Hematopoietic multipotent progenitor cell treated with erythropoietin and hydrocortisone succinate and interleukin-3 and kit ligand, for 4 days (in vitro differentiated cells): ENCODE measurements at places on chromosomes 2 and 18.

GRCh38 chr2:186059096-186059495 lies 320.5 kb downstream of the FSIP2 start:
- no peak for DNase-seq

- peak; percentile 92 for DNase-seq
Observed at GRCh38 chr2:238263204-238264071, 23.6 kb upstream of the HES6 start.

DNA sequence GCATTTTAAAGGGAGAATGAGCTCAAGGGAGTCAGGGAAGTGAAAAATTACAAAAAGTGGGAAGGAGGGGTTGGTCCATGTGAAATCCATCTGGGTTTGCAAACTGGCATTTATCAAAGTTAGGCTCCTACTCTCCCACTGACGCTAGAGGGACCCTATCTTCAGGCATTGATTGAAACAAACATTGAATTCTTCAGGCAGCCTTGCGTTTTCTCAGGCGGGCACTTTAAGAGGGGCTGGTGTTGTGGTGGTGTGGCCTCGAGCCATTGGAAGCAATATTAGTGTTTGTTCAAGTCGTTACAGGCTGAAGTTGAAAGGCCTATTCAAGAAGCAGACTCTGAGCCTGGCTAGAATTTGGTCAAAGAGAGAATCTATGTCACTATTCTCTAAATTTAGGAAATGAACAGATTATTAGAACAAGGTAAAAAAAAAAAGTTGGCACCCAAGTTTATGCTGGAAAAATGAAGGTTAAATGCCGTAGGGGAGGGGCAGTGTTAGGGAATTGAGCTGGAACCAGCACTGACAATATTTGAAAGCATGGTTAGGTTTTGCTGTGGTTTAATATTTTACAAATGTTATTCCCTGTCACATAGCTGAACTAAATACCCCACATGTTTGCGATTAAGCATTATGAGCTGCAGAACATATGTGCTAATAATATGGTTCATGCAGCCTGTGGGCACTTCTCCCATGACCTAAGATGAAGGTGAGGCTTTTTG lies 36.8 kb downstream of the STON1 start:
- DNase-seq = peak; percentile 18

GRCh38 chr2:152715854-152716428 lies 1.3 kb downstream of the PRPF40A start:
- peak; percentile 90 for DNase-seq

- peak; percentile 85 for DNase-seq
Observed at GRCh38 chr18:741931-742512, 29.6 kb upstream of the ENOSF1 start.

GRCh38 chr2:211306929-211307328 lies 750.5 kb downstream of the CPS1 start:
- DNase-seq = no peak

GRCh38 chr18:4960578-4960977 lies 236.5 kb downstream of the AKAIN1 start:
- no peak for DNase-seq

DNA sequence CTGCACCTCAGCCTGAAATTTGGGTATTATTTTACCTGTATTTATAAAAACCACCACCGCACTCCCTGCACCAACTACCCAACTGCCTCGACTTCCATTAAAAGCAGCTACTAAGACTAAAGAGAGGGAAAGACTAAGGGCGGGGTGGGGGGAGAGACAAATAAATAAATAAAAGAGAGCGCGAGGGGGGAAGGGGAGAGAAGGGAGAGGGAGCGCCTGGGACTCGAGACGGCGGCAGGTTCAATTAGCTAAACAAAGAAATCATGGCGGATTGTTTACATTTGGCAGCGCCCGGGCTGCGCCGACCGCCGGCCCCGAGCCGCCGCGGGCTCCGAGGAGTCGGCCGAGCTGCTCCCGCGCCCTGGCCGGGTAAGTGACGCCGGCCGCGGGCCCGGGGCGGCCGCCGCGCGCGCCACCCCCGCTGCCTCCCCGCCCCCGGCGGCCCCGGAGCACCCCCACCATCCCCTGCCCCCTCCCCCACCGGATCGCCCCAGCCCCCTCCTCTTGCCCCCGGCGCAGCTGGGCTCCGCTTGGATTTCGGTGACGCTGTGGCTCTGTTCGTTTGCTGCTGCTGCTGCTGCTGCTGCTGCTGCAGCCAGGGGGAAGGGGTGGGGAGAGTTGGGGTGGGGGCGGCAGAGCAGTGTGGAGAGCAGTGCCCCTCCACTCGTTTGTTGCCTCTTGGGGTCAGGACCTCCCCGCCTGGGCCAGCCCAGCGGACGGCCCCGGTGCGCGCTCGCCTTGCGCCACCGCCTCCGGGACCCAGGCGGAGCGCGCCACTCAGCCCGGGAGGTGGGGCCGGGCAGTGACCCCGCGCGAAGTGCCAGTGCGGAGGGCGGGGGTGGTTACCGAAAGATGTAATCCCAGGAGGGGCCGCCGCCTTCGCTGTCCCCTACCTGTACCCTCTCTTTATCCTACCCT lies 187.2 kb upstream of the FANCL start:
- DNase-seq = peak; percentile 68

- no peak for DNase-seq
Observed at GRCh38 chr2:204665207-204665606, 119.9 kb downstream of the PARD3B start.

DNA sequence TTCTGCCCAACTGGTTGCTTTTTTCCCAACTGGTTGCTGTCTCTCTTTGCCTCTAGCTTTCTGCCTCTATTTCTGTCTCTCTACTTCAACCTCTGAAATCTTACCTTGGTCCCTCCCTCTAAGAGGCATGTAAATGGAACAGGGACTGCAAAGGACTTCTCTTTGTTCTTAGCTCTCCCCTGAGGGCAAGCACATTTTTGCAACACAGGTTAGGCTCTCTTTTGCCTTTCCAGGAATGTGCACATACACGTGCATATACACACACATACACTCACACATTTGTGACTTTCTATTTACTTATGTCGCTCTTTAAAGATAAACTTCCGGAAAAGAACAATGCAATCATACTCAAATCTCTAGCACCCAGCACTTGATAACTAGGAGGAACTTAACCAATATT lies 262.6 kb upstream of the DDX18 start:
- no peak for DNase-seq

- no peak for DNase-seq
Observed at GRCh38 chr2:56334622-56335021, 150.8 kb downstream of the CCDC85A start.

DNA sequence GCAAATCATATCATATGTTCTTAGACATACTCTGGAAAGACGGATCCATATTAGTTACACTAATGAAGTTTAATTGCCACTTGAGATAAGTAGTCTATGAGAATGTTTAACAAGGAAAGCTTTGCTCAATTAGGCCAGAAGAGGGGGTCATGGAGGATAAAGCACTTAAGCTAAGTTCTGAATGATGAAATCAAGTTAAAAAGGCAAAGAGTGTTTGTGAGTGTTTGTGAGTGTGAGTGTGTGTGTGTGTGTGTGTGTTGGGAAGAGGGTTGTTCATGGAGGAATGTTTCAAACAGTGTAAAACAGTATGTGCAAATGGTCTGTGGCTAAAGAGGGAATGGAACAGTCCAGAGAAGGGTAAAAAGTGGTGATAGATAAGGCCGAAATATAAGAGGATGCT lies 360.9 kb downstream of the ERBB4 start:
- DNase-seq = peak; percentile 11

GRCh38 chr2:96369186-96369585 lies 33.6 kb downstream of the NCAPH start:
- no peak for DNase-seq

- DNase-seq = peak; percentile 54
Observed at GRCh38 chr2:27133195-27133875, 1.1 kb downstream of the PREB start.
